ENCODE measurements at places on chromosomes 1 and 21.
A peak's percentile ranks its signal among the peaks of the same experiment; 100 is the strongest.

GRCh38 chr1:89906088-89906487, 85.3 kb downstream of the LRRC8D start:
- DNase-seq = no peak

GRCh38 chr1:115867216-115867615, 26.3 kb upstream of the NHLH2 start:
- no peak for DNase-seq

- DNase-seq = no peak
Measured at GRCh38 chr1:37570528-37571334, 14.0 kb downstream of the DNALI1 start.

DNA sequence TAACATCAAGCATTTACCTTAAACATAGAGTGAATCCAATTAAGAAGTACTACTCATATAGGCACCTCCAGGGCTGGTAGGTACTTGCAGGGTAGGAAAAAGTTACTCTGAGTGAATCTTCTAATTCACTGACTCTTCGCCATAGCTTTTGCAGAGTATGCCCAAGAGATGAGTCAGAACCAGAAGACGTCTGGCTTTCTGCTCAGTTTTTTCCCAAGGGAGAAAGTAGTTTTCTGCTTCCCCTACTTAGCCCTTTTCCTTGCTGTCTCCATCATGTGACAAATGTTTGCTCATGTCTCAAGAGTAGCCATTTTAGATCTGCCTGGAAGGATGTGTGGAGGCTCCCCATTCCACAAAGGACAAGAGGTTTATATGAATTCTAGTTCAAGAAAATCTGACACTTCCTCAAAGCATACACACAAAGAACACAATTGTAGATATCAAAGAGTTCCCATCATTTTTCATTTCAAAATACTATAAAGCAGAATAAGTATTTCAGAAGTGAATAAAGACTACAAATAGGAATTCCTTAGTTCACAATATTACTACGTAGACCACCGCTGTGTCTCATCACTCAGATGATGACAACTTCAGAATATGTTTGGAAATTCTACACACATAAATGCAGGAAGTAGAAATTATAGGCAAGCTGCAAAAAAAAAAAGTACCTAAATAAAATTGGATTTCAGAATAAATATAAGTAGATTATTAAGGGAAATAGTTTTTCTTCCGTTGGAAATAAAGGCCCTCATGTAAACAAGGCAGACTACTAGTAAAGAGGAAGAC, 98.5 kb downstream of the ASH1L start:
- no peak for DNase-seq

DNA sequence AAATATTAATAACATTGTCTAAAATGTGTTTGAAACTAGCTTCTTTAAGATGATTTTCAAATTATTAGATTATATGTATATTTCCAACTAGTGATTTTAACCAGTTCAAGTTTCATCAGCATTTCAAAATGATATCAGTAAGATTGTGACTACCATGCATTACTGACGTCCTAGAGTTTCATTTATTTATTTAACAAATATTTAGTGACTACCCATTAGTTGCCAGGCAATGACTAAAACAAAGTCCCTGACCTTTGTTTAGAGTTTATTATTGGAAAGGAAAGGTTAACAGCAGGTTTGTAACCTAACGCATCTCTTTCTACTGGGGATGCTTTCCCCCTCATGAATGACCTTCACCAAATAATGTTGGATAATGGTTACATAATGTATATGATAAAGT, 7.6 kb upstream of the C4BPB start:
- DNase-seq = no peak

DNA sequence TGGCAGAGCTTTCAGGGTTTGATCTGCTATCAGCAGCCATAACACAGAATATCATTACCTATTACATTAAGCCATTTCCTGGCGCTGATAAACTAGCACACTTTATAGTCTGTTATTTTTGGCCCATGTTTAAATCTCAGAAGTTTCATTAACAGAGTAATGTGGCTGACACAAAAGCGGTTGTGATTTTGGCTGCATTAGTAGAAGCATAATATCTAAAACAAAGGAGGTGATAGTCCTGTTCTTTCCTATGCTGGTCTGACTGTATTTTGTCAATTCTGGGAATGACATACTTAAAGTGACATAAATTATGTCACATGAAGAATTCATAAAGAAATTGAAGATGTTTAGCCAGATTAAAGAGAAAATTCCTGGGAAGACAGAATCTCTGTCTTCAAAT, 151.3 kb upstream of the KCND3 start:
- DNase-seq = no peak

DNA sequence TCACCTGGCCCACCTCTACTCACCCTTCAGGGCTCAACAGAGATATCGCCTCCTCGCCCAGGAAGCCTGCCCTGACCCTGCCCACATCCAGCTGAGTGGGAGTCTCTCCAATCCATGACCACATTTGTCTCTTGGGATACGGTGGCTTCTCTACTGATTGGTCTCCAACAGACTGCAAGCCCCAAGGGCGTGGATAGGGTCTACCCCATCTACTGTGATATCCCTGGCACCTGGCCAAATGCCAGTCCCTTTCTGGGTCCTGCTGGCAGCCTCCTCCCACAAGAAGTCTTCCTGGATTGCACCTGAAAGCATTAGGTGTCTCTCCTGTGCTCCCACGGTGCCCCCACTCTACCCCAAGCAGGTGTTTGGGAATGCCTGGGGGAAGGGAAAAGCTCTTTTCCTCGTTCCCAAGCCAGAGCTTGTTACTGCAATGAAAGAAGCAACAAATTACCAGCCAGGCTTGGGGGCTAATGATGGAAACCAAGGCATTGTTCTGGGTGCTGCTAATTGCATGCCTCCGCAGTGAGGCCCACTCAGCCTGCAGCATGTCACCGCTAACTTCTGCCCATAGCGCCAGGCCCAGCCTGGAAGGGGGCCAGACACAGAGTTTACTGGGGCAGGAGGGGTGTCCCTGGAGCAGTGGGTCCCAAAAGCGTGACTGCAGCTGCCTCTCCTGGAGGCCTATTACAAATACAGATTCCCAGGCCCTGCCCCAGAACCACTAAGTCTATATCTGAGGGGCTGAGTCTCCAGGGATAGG, 90.7 kb upstream of the IFFO2 start:
- DNase-seq = no peak

DNA sequence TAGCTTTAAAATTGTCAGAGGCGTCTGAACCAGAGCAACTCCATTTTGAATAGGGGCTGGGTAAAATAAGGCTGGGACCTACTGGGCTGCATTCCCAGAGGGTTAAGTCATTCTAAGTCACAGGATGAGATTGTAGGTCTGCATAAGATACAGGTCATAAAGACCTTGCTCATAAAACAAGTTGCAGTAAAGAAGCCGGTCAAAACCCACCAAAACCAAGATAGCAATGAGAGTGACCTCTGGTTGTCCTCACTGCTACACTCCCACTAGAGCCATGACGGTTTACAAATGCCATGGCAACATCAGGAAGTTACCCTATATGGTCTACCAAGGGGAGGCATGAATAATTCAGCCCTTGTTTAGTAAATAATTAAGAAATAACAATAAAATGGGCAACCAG, 143.6 kb downstream of the GABPA start:
- DNase-seq = no peak

DNA sequence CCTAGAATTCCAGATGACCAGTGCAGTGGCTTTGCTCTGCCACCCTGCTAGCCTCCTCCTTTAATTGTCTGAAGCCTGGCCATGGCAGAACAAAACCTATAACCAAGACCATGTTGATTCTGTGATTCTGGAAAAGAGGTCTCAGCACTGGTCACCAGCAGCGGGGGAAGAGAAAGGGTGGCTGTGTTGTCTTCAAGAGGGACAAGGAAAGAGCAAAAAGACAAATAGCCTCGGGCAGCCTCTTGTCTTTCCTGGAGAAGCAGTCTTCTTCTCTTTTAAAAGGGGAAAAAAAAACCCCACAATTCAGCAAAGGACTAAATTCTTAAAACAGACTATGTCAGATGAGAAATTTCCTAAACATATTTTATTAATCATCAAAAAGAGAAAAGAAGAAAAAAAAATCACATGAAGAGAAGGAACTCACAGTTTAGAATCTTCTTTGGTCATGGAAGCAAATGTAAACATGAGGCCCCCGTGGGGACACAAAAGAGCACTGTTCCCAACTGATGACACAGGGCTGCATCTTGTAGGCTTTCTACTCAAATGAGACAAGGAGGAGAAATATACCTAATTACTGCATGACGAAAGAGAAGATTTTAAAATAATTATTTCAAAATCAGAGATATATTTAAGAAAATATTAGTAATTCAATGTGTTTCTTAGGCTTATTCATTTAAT, 36.3 kb upstream of the RAP1GAP start:
- DNase-seq = no peak

DNA sequence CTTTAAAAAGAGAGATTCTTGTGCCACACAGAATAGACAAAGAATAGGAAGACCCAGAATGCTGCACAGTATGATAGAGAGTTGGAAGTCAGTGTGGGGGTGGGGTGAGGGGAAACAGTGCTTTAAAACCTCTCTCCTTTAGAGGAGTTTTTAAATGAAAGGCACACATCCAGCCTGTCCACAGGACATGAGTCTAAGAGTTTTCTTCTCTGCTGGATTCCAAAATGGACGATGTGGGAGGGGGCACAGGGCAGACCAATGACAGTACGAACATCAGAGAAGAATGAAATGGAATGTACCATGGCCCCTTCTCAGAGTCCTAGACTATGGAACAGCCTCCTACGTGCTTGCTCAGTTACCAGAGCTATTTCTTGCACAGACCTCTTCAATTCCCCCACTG, 458.2 kb upstream of the DAB1 start:
- no peak for DNase-seq

- no peak for DNase-seq
Measured at GRCh38 chr1:118325550-118326225, 140.7 kb upstream of the SPAG17 start.

- DNase-seq = no peak
Measured at GRCh38 chr1:198660341-198661261, 21.8 kb downstream of the PTPRC start.

- no peak for DNase-seq
Measured at GRCh38 chr1:215963040-215963439, 395.9 kb downstream of the KCTD3 start.

- no peak for DNase-seq
Measured at GRCh38 chr1:185774394-185774793, 40.2 kb downstream of the HMCN1 start.

DNA sequence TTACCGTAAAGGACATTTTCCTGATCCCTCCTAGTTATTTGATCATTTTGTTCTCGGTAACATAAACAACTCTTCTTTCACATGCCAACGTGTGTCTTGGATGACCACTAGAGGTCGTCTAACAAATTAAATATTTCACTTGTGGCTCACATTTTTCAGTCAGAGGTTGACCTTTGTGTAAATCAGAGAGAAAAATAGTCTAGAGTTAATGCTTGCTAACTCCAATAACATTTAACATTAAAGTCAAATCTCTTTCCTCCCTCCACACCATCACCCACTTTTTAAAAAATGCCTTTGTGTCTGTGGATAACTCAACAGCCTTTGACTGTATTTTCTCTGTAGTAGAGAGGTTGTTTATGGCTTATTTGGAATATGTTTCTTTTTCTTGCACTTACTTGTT, 220.5 kb upstream of the B3GALT2 start:
- no peak for DNase-seq

DNA sequence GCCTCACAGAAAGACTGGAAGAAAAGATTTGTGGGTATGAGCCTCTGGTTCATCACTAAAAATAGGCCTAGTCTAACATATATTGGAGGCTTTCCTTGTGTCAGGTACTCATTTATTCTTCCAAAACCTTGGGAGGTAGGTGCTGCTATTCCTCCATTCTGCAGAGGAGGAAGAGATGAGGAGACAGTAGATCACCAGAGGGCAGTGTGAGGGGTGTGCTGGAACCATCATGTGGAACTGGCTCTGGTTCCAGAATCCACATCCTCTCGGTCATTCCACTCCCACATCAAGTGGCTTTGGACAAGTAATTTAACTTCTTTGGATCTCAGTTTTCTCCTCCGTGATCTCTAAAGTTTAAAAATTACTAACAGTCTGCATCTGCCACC, 7.4 kb upstream of the INKA2 start:
- DNase-seq = no peak

DNA sequence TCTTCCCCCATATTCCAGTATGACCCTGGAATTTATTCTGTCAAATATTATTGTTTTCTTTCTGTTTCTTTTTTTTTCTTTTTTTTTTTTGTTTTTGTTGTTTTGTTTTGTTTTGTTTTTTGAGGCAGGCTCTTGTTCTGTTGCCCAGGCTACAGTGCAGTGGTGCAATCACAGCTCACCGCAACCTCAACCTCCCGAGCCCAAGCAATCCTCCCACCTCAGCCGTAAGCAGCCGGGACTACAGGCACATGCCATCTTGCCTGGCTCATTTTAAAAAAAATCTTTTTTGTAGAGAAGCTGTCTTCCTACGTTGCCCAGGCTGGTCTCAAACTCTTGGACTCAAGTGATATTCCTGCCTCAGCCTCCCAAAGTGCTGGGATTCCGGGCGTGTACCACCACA, 237.6 kb downstream of the SMYD3 start:
- DNase-seq = no peak

GRCh38 chr1:230818367-230818766, 50.0 kb downstream of the C1orf198 start:
- no peak for DNase-seq

- DNase-seq = no peak
Measured at GRCh38 chr1:13732971-13733667, 33.1 kb downstream of the PRDM2 start.

- DNase-seq = peak; percentile 59
Measured at GRCh38 chr1:18302788-18303413, 177.8 kb upstream of the KLHDC7A start.

GRCh38 chr1:213409971-213410370, 358.9 kb downstream of the RPS6KC1 start:
- no peak for DNase-seq

- no peak for DNase-seq
Measured at GRCh38 chr1:233554037-233554436, 59.9 kb upstream of the KCNK1 start.

DNA sequence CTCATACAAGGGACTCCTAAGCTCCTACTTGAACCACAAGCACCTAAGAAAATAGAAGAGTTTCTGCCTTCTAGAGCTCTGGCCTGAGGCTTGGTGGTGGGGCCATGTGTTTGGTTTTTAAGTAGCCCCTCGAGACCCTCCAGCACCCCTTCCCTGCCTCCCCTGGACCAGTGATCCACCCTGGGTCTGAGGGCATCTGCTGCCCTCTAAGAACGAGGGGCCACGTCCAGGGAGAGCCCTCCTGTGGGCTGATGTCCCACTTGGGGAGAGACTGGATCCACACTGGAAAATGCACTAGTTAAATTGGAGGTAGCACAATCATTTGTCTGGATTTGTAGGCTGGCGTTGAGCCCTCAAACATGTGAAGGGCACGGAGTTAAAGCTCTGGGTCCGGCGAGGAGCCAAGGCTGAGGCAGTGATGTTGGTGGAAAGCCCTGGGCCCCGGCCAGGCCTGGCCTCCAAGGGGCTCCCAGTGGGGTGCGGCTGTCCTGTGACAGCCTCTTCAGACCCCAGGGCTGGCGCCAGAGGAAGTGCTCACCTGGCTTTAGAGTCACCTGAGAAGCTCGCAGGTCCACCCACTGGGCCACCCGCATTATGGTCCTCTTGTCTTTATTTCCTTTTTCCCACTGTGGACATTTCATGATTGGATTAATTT, 65.2 kb downstream of the SLC37A1 start:
- DNase-seq = peak; percentile 0

- no peak for DNase-seq
Measured at GRCh38 chr1:100862591-100862990, 32.1 kb downstream of the EXTL2 start.

GRCh38 chr1:56814205-56814604, 5.0 kb downstream of the FYB2 start:
- no peak for DNase-seq

- DNase-seq = peak; percentile 99
Measured at GRCh38 chr1:202122639-202123335, at the start of gene GPR37L1. TSS of gene GPR37L1 (plus strand) at chr1:202122917. CDS start at chr1:202122964, 47 bp downstream.

Measured in WERI-Rb-1 (cell line).